ENCODE measurements at places on chromosomes 3 and 15.

- peak; percentile 28 for DNase-seq
Measured at GRCh38 chr15:39357480-39358268, 223.2 kb upstream of the THBS1 start.

DNA sequence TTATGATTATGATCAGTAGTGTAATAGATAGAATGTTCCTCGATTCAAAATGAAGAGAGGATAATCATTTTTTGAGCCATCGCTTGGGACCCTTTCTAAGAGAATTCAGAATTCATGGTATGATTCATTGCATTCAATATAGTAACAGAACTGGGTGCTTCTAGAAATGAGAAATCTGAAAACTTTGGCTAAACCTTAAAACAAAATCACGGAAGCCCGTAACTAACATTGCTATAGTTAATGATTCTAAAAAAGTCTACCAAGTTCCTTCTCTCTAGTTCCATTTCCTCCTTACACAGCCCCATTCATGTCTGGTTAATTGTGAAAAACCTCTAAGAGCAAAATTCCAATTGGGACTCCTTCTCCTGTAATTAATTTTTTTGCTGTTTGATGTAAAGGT lies 217.1 kb downstream of the GBE1 start:
- no peak for DNase-seq

GRCh38 chr3:183214277-183214612 lies 38.8 kb upstream of the B3GNT5 start:
- no peak for DNase-seq

GRCh38 chr3:181782306-181782954 lies 70.7 kb downstream of the SOX2 start:
- DNase-seq: peak; percentile 73

DNA sequence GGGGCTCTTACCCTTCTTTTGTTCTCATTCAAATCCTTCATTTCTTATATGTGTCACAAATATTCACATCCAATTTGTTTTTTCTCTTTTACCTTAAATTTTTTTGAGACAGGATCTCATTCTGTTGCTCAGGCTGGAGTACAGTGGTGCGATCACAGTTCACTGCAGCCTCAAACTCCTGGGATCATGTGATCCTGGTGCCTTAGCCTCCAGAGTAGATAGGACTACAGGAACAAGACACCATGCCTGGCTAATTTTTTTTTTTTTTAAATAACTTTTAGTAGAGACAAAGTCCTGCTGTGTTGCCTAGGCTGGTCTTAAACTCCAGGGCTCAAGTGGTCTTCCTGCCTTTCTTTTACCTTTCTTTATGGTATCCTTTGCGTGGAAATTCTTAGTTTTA lies 66.5 kb downstream of the POLR2M start:
- no peak for DNase-seq

GRCh38 chr3:186167646-186168395 lies 58.9 kb upstream of the ETV5 start:
- no peak for DNase-seq

- DNase-seq: peak; percentile 68
Measured at GRCh38 chr3:123559040-123559861, 25.6 kb downstream of the HACD2 start.

- no peak for DNase-seq
Measured at GRCh38 chr3:135896613-135897012, 68.9 kb upstream of the PPP2R3A start.

DNA sequence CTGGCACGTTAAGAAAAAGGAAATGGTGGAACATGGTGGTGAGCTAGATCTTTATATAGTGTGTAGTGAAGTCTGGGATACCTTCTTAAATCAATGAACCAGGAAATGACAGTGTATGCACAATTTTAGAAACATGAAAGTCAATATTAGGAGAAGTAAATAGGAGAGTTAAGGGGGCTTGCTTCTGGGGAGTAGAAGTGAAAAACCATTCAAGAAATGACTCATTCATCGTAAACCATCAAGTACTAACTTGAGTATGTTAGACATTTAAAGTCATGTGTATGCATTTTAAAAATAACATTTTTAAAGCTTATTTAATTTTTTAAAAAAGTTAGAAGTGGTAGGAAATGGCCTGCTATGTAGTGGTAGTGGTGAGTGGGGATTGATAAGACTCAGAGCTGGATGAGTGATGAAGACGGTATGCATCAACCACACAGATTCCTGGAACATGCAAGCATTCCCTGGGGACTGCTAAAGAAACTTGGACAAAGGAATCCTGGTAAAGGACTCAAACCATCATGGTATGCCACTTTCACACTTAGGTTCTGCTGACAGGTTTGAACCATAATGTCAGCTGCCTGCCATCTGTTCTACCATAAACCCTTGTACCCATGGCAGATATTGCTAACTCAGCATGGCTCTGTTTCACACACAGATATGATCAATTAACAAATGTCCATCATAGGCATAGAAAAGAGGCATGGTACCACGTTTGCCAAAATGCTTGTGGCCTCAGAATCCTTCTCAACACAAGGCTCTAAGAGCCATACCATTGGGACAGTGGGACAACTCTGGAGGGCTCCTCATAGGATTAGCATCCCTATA lies 28.9 kb upstream of the MITF start:
- DNase-seq: peak; percentile 73

- no peak for DNase-seq
Measured at GRCh38 chr3:158213461-158213860, 103.6 kb downstream of the RSRC1 start.

DNA sequence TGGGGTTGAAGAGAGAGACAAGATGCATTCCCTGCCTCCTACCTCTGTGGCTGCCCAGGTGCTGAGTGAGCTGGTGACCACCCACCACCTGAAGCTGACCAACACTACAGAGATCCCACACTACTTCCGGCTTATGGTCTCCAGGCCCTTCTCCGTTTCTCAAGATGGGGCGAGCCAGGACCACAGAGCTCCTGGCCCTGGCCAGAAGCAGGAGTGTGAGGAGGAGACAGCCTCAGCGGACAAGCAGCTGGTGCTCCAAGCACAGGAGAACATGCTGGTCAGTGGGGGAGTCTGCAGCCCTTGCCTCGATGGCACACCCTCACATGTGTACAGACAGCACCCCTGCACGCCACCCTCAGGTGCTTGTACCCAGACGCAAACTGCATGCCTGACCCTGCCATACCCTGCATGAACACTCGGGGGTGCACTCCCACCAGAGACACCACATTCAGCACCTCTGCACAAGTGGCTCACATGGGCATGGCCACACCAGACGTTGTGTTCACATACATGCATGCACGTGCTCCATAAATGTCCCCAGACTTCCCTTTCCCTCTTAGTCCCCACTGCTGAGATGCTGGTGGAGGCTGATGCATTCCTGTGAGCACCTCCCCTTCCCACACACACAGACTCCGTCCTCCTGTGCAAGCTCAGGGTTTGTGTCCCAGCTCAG lies 19.0 kb downstream of the ACAA1 start:
- peak; percentile 70 for DNase-seq

- no peak for DNase-seq
Measured at GRCh38 chr3:113006359-113007056, 15.7 kb downstream of the GTPBP8 start.

- no peak for DNase-seq
Measured at GRCh38 chr3:13420831-13421765, 976 bp upstream of the NUP210 start.

DNA sequence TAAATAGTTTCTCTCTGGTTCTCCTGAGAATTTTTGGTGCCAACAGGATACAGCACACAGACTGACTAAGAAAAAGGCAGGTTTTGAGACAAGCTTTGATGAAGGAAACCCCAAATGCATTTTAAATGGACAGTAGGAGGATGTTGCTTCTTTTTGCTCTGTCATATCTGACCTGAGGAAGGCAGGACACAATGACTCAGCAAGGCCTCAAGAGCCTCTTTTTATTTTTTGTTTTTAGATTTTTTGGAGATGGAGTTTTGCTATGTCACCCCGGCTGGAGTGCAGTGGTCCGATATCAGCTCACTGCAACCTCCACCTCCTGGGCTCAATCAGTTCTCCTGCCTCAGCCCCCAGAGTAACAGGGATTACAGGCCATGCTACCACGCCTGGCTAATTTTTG lies 16.9 kb upstream of the KNG1 start:
- DNase-seq: peak; percentile 35

DNA sequence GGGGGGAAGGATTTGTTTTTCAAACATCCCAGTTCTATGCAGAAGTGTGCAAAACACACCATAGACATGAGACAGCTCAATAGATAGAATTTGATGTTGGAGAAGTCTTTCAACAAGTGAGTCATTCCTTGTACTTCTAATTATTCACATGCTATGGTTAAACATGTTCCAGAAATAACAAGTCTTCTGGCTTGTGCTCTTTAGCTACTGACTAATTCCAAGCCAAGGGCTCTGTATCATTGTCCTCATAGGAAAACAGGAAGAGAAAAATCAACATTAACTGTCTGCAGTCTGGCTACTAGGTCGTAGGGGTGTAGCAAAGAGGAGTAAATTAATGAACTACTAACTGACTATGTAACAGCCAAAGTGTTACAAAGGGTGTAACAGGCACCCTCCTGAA lies 25.8 kb downstream of the LDHAL6B start:
- DNase-seq: peak; percentile 91

DNA sequence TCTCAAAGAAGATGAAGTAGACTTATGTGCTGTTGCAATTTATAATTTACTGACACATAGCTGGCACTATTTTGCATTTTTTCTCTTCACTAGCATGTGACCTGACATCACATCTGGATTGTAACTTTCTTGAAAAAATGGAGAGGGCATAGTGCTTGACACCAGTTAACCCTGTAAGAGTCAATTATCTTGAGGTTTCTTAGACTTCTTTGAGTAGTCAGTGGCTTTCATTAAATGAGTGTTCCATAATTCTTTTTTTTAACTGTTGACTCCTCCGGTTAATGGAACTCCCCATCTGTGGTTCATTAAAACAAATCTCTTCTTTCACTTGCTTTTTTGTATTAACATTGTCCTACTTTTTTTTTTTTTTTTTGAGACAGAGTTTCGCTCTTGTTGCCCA lies 16.9 kb upstream of the PRKCI start:
- DNase-seq: no peak

GRCh38 chr15:91566141-91566540 lies 287.4 kb upstream of the SLCO3A1 start:
- DNase-seq: no peak

GRCh38 chr15:80509800-80510199 lies 105.6 kb downstream of the ARNT2 start:
- DNase-seq: no peak

DNA sequence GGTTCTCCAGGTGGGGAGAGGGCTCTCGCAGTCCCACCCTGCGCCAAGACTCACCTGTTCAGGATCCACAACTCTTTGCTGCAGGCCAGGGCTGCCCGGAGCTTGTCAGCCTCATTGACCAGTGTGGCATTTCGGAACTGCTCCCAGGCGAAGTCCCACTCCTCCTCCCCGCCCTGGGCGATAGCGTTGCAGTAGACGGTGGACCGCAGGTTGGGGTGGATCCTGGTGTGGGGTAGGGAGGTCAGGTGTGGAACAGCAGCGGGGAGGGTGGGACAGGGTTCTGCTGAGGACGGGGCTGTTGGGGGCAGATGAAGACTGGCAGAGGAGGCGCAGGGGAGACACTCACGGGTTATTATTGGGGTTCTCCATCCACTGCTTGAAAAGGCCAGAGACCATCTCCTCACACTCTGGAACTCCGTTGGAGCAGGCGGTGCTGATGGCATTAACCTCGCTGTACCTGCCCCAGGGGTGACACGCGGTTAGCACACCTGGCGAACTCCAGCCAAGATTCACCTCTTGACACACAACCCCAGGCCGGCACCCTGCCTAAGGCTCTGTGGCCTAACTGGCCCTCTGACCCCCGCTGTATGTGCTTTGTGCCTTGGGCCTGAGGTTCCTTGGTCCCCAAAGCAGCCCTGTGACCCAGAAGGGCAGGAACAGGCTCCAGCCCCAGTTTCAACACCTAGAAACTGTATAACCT lies 16.1 kb downstream of the MESP2 start:
- no peak for DNase-seq

- peak; percentile 46 for DNase-seq
Measured at GRCh38 chr3:117059067-117059955, 349.7 kb downstream of the TUSC7 start.

GRCh38 chr3:111980716-111981456 lies 2.1 kb downstream of the ABHD10 start:
- DNase-seq: no peak

GRCh38 chr3:22661121-22661700 lies 541.9 kb upstream of the UBE2E2 start:
- no peak for DNase-seq

- no peak for DNase-seq
Measured at GRCh38 chr3:123229145-123229544, 27.4 kb downstream of the SEC22A start.

DNA sequence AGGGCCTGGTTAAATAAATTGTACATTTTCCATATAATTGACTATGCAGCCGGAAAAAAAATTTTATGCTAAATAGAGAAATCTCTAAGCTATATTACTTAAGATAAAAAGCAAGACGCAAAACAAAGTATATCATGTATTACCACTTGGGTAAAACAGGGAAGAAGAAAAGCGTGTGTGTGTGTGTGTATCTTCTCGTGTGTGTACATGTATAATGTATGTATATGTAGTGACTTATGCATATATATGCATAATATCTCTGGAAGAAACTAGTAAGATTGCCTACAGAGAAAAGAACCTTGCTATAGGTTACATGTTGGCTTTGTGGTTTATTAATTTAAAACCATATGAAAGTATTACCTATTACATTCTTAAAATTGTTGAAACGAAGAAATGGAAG lies 19.0 kb downstream of the KNL1 start:
- DNase-seq: no peak

DNA sequence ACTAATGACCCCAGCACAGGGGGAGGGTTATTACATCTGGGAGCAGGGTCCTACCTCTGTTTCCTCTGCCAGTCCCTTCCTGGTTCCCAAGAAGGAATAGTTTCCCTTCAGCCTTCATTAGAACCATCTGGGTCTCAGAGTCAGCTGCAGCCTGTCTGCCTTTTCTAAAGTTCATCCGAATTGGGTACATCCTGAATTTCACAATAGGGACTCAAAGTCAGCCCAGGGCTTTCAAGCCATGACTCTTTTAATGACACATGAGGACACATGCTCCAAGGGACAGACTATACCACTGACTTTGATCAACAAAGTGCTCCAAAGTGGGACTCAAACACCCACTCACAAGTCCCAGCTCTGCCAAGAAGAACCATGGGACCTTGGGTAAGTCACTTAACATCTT lies 12.7 kb upstream of the CRABP1 start:
- no peak for DNase-seq

GRCh38 chr3:125594581-125595011 lies 701 bp downstream of the OSBPL11 start:
- DNase-seq: no peak

DNA sequence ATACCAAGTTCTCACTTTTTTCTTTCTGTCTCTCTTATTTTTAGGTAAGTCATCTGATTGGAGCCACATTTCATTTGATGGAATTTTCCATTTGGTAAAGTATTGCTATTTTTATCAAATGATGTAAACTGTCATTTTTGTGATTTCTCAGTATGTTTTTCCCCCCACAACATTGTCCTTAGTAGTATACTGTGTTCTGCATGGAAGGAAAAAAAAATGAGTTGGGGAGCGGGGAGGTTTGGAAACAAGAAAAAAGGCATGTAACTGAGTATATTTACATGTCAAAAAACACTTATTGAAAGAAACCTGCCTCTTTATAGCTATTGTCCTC lies 104.2 kb downstream of the FILIP1L start:
- no peak for DNase-seq

GRCh38 chr3:12273045-12273695 lies 15.7 kb upstream of the PPARG start:
- no peak for DNase-seq

All from cardiac fibroblast (primary cell).